OCI-LY7 (cell line): ENCODE measurements at places on chromosomes 3 and 15. TPM values are rescaled to one million over a fixed set of nuclear protein-coding genes. Genes with fewer than 3 reads are reported as not detected.

GRCh38 chr15:91803260-91803659, 50.2 kb upstream of the SLCO3A1 start:
- no peak for DNase-seq

DNA sequence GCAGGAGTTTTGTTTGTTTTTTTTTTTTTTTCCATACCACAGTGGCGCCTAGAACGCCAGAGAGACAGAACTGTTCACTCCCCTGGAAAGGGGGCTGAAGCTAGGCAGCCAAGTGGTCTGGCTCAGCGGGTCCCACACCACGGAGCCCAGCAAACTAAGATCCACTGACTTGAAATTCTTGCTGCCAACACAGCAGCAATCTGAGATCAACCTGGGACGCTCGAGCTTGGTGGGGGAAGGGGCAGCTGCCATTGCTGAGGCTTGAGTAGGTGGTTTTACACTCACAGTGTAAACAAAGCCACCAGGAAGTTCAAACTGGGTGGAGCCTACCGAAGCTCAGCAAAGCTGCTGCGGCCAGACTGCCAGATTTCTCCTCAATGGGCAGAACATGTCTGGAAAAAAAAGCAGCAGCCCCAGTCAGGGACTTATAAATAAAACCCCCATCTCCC, 29.8 kb downstream of the SPICE1 start:
- no peak for DNase-seq

DNA sequence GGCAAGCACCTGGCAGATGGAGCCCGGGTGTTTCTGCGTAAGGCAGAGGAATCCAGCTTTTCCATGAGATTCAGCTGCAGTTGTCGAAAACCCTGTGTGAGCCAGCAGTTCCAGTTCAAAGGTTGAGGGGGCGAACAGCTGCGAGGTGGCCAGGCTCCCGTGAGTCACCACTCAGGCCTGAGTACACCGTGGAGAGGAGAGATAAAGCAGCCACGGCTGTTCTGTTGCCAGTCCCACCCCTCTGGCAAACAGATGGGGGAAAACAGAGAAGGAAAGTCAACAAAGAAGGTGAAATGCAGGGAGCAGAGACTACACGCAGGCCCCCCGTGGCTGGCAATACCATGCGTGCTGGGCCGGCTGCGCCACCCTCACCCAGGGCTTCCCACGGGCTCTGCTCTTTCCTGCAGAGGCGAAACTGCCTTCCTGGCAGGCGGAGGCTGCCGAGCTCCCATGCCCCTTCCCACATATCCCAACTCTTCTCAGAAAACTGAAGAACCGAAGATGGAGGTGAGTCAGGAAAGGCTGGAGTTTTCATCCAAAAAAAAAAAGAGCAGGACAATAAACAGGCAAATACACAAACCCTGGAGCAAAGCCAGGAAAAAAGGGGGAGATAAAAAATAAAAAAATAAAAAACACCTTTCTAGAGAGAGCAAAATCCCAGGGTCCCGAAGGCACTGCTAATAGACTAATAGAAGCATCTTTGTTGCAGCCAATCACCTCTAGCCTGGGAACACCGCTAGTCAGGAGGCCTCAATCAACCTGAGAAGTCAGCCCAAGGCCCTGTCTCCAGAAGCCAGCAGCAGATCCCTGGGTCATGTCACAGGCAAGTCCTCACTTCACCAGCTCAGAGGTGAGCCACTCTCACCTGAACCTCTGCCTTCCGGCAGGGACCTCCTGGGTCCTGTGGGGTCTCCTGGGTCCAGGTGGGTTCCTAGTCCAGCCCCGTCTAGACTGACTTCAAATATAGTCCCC, 37.7 kb downstream of the FAM174B start:
- no peak for DNase-seq

GRCh38 chr3:189324538-189325138, 152.9 kb downstream of the TPRG1 start:
- peak; percentile 98 for DNase-seq

DNA sequence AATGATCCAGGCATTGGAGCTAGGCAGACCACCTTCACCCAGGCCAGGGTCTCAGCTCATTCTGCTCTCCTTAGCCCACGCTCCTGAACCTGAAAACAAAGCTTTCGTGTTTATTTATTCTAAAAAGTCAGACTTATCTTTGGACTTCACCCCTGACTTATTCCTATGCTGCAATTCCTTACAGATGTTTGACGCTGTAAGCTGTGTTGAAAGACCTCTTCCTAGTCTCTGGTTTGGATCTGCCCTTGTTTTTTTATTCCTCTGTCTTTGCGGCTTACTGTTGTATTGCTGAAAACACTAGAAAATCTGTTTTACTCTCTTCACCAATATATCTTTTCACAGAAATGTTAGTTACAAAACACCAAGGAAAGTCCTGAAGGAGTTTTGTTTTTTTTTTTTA, 40.5 kb upstream of the LDHAL6B start:
- no peak for DNase-seq

DNA sequence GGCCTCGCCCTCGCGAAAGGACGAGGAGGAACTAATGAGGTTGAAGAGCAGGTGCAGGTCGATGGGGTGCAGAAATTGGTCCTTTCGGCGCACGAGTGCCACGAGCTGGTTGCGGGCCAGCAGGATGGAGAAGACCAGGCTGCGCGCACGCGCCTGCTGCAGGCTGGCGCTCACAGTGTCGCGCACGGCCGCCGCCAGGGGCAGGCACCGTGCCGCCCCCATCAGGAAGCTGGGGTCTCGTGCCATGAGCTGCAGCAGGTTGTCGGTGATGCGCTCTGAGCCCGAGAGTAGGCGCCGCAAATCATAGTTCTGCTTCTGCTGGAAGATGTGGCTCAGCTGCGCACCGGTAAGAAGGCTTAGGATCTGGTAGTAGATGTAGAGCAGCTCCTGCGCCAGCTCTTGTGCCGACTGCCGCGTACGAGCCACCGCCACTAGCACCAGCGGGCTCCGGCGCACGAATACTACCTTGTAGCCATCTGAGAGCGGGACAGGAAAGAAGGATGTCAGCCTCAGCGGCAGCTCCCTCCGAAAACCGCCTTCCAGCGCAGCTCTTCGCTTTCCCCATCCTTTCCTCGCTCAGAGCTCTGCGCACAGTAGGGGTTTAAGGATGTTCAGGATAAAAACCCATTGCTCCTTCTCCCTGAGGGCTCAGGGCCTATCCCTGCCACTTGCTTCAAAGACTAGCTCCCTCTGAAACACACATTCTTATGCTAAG, 6.9 kb upstream of the MST1R start:
- DNase-seq, result no peak

DNA sequence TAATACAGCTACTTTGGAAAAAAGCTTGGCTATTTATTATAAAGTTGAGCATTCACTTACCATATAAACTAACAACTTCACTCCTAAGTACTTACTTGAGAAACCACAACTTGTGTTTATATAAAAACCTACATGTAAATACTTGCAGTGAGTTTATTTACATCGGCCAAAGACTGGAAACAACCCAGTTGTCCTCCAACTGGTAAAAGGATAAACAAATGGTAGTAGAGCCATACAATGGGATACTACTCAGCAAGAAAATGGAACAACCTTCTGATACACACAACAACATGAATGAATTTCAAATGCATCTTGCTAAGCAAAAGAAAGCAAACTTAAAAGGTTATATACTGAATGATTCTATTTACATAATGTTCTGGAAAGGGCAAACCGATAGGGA, 63.7 kb downstream of the SLC7A14 start:
- no peak for DNase-seq

The ACTC1 gene
- total RNA-seq, result not detected in 2 replicates

The CPA3 gene
- not detected in 2 replicates for total RNA-seq

DNA sequence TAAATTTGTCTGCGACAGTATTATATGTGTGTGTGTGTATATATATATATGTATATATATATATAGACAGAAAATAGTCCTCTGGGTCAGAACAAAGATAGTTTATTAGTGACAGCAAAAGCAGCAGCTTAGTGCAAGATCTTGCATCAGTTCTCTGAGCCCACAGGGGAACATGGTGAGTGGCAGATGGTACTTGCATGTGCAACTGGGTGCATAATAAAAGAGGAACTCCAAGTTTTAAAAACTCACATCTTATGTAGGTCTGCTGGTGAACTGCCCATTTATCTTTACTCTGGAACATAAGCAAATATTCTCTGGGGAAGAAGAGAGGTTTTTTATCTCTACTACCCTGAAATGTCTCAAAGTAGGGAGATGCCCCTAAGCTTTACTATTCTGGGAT, 276.4 kb downstream of the POLQ start:
- no peak for DNase-seq

The SLC2A2 gene
- total RNA-seq, result not detected in 2 replicates

GRCh38 chr3:58719684-58720083, 53.1 kb upstream of the FAM3D start:
- no peak for DNase-seq

- DNase-seq, result no peak
Observed at GRCh38 chr3:24810881-24811280, 316.2 kb upstream of the THRB start.

The TGM5 gene
- not detected in 2 replicates for total RNA-seq

- no peak for DNase-seq
Observed at GRCh38 chr3:114846252-114846651, 300.8 kb downstream of the ZBTB20 start.

DNA sequence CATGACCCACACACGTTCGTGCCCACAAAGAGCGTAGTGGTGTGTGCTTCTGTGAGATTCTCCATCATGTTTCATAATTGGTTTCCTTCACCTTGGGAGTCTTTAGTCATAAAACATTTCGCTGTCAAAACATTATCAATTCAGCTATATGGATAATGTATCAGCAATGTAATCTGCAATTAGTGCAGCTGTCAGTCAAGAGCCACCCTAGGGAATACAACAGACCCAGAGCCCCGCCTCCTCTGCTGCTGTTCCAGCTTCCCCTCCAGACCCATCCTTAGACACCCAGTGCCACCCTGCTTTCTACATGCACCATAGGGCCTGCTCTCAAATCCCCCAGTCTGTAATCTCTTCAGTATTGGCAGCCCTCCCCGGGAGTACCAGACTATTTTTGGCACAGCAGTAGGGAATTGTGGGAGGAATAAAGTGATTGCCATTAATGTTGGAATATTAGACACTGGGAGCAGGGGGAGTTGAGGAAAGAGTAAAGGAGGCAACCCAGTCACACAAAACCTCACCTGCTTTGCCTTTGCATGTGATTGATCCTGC, 31.5 kb upstream of the C3orf80 start:
- DNase-seq, result no peak

GRCh38 chr15:95712785-95713184, 617.7 kb upstream of the NR2F2 start:
- DNase-seq, result no peak

DNA sequence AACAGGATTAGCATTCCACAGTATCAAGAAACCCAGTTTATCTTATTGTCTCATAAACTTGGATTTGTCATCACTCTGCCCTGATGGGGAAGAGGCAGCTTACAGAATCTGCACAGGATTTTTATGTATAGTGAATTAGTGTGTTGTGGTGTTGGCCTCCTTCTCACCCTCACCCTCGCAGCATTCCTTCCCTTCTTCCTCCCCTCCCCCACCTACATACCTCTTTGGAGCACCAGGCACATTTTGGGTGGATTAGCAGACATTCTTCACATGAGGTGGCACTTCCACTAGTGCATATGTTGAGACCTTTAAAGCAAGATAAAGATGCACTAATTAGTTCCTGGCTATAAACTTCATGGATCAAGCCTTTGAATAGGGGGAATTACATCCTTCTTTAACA, 13.9 kb downstream of the ITGB5 start:
- DNase-seq, result no peak

The CAPN7 gene
- total RNA-seq, result 41.5 and 44.9 TPM in 2 replicates

The CD47 gene
- total RNA-seq, result 50.0 and 59.9 TPM in 2 replicates

DNA sequence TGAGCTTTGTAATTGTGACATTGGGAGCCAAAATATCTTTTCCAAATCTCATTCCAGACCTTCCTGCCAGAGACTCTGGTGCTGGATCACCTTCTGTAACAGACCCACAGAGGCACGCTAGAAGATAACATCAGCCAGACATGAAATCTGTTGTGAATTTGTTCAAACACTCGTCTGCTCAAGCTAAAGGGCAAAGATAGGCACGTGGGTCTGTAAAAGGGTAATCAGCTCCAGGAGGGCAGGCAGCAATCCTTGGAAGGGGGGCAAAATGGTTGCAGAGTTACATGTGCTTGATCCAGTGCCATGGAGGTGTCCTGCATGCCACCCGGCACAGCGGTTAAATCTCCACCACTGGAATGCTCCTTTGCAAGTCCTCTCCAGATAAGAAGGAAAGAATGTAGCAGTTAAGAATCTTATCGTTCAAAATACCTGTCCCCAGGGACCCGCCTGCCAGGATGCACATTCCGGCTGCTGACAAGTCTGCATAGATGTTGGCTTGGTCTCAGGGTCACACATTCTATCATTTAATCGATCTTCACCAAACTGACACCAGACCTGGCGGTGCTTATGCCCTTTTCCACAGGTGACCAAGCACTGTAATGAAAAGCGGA, 74.8 kb downstream of the ADAMTS9 start:
- DNase-seq, result no peak

DNA sequence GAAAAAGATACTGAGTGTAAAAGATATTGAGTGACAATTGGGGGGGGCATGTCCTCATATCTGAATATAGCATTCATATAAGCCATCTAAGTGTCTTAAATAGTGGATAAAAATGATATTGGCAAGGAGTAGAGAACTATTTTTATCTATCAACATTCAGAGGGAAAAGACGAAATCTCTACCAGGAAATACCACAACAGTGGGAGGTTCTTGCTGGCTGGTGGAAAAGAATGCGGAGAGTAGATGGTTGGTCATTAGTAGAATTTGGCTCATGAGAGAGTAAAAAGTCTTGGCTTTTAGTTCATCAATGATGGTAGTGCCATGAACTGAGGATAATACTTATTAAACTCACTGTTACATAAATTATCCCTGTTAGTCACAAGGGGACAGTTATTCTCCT, 4.8 kb upstream of the TCF12 start:
- no peak for DNase-seq

DNA sequence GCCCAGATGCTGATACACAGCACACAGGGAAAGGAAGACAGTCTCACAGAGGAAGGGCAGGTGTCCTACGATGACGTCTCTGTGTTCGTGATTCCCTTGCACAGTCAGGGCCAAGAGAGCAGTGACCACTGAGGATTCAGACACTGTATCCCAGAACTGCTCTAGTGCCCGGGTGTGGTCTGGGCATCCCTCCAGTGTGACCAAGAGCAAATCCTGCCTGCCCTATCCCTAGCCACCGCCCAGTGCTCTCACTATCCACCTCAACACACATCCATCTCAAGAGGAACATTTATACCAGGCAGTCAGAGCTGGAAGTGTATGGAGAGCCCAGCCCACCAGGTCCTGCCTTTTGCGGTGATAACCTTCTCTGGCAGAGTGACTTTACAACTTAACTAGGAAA, 4.1 kb downstream of the PPM1M start:
- DNase-seq, result no peak

The PRR23B gene
- not detected in 2 replicates for total RNA-seq

The ARGFX gene
- total RNA-seq, result not detected in 2 replicates

The SCN11A gene
- total RNA-seq, result 0.13 and 0.22 TPM in 2 replicates

The P2RY1 gene
- not detected in 2 replicates for total RNA-seq

GRCh38 chr3:96584066-96584465, 230.3 kb upstream of the EPHA6 start:
- no peak for DNase-seq

DNA sequence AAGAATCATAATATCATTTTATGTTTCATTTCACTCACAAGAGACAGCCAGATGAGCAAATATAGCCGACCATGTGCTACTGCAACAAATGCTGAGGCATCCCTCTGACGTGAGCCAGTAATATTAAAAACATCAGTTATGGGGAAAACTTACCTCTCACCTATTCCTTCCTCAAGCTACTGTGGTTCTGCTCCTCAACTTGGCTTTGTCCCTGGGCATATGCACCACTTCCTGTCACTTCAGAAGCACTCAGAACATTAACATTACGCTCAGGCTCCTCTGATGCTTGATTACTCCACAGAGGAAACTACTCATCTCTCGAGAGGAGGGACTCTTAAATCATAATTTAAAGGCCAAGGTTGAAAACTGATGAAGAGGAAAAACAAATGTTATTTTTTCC, 457.0 kb upstream of the ALCAM start:
- no peak for DNase-seq
